ENCODE measurements at places on chromosomes 4 and X.

GRCh38 chr4:123215536-123215935 is 181.1 kb upstream of the SPRY1 start:
- no peak for DNase-seq

- DNase-seq: peak; percentile 47
Observed at GRCh38 chrX:136268051-136269048, 17.1 kb upstream of the MAP7D3 start.

- DNase-seq: no peak
Observed at GRCh38 chrX:135509885-135510284, 10.6 kb upstream of the INTS6L start.

- DNase-seq: no peak
Observed at GRCh38 chr4:763922-764321, 58.3 kb downstream of the PCGF3 start.

DNA sequence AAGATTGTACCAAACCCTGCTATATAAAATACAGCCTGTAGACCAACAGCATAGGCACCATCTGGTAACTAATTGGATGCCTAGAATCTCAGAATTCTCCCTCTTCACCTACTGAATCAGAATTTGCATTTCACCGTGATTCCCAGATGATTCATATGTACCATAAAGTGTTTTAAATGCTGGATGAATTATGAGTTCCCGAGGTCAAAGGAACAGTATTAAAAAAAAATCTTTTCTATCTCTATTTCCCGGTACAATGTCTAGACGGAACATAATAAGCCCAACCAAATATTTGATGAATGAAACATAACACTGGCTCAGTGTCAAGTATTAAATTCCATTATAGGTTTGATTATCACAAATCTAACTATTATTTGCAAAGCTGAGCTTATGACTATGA is 280.0 kb downstream of the ANKRD50 start:
- DNase-seq: no peak

GRCh38 chr4:76615999-76616398 is 181.0 kb downstream of the SHROOM3 start:
- no peak for DNase-seq

DNA sequence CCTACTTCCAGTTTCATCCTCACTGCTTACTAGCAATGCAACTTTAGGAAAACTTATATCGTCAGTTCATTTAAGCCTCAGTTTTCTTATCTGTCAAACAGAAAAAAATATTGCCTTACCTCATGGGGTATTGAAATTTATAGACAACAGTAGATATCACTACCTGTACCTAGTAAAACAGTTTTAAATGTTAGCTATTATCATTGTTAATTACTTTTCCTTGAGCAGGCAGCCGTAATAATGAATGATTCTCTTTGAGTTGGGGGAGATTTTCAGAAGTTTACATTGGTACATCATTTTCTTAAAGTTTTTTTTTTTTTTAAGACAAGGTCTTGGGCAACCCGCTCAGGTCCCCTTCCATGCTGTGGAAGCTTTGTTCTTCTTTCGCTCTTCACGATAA is 71.7 kb upstream of the BMPR1B start:
- no peak for DNase-seq

DNA sequence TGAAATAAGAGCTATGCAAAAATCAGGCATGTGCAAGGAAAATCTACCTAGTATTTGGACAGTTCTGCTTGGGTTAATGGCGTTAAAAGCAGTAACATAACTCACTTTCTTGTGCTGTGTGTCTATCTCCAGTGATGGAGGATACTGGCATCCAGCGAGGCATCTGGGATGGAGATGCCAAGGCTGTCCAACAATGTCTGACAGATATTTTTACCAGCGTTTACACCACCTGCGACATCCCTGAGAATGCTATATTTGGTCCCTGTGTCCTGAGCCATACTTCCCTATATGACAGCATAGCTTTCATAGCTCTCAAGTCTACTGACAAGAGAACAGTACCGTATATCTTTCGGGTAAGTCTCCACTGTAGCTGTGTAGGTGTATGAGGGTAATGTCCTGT is 2.6 kb downstream of the PRDM8 start:
- no peak for DNase-seq

DNA sequence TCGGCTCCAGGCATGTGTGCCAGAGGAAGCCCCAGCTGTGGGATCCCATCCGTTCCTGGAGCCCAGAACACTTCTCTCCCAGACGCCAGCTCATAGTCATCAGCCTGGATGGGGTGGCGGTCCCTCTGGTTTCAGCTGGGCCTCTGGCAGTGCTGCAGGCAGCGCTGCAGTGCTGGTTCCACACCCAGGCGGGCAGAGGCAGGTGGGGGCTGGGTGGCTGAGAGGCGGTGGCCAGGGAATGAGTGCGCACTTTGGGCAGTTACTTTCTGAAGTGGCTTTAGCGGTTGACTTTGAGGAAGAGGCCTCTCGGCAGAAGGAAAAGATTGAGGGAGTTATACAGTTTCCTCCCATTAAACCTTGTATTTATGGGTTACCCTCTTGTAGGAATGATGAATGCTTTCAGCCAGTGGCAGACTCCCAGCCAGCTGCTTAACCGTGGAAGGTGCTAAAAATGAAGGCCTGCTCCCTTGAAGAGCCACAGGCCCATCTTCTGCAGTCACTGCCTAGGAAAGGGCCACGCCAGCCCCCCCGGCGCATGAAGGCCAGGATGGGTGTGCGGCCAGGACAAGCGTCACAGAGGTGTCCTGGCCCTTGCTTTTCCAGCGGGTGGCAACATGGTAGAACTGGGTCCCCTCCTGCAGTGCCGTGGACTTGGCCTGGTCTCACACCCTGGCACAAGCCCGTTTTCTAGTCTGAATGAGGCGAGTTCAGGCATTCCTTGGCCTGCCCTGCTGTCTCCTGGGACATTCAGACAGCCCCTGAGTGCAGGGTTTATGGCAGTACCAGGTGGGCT is 9.9 kb downstream of the TADA2B start:
- DNase-seq: no peak

GRCh38 chr4:70192895-70193294 is 2.6 kb upstream of the ODAM start:
- no peak for DNase-seq

DNA sequence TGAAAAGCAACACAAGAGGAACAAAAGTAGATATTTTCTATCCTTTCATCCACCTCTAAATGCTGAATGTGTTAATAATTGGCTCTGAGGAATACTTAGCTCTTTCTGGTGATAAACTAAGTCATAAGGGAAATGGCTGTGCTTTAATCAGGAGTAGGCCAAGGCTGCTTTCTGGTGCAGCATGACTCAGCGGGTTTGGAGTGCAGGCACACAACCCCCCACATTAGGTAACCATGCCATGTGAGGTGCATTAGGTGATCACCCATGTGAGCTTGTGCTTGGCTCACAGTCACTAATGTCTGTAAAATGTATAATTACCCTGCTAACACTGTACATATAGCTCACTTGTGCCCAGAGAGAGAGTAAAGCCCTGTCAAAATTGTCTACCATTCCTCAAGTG is 57.2 kb downstream of the USP38 start:
- no peak for DNase-seq

- no peak for DNase-seq
Observed at GRCh38 chrX:93637591-93637990, 35.8 kb downstream of the NAP1L3 start.

DNA sequence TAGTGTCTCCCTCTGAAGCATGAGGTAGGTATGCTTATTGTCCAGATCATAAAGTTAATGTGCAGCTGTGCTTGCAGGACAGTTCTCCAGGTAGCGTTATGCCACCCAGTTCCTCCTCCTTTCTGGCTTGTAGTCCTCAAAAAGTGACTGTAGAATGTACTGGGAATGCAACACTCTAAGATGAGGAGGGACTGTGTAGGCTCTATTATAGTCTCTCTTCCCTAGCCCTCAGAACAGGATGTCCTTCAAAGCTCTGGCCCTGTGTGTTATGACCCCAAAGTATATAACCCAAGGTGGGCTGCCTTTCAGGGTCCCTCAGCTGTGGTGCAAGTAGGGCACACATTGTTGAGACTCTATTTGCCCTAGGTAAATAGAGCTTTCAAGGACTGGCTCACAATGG is 20.8 kb upstream of the MANBA start:
- DNase-seq: no peak

GRCh38 chr4:108804648-108805273 is 41.9 kb upstream of the ETNPPL start:
- no peak for DNase-seq

- no peak for DNase-seq
Observed at GRCh38 chrX:153640045-153640686, 6.8 kb upstream of the DUSP9 start.
